Thyroid gland (tissue), 4 donors: ENCODE measurements at places on chromosomes 16 and 17. TPM values are rescaled to one million over a fixed set of nuclear protein-coding genes. Genes with fewer than 3 reads are reported as not detected.
A peak's percentile ranks its signal among the peaks of the same experiment; 100 is the strongest.

- no peaks in the 10 kb centered on the region for H3K36me3 ChIP-seq
- no peak for DNase-seq
- H3K4me1 ChIP-seq, result peaks cover 21% of the 10 kb centered on the region
- no peak overlapping the region for H3K4me3 ChIP-seq
- H3K27ac ChIP-seq, result no peak overlapping the region
These were observed 162.9 kb downstream of the SEC14L1 start for GRCh38 chr17:77303620-77304019.

DNA sequence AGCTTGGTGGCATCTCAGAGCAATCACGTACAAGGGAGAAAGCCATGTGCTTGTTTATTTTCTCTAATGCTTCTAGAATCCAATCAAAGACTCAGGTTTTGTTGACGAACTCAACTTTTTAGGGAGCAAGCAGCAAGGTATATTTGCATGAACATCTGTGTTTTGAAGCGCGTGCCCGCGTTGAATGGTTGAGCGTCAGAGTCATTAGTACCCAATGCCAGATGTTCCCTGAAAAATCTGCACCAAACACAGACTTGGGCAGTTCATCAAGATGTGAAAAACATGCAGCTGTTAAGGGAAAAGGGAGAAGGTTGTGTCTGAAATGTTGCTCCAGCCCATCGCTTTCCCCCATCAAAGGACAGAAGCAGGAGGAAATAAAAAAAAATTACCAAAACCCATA, 170.4 kb downstream of the SNX29 start:
- no peak overlapping the region for H3K27ac ChIP-seq
- H3K4me1 ChIP-seq, result no peaks in the 10 kb centered on the region
- no peaks in the 10 kb centered on the region for H3K27me3 ChIP-seq
- H3K36me3 ChIP-seq, result no peaks in the 10 kb centered on the region
- DNase-seq, result no peak
- H3K4me3 ChIP-seq, result no peak overlapping the region

GRCh38 chr17:15086776-15087295, 178.3 kb downstream of the PMP22 start:
- no peak overlapping the region for H3K27ac ChIP-seq
- H3K36me3 ChIP-seq, result no peaks in the 10 kb centered on the region
- no peaks in the 10 kb centered on the region for H3K27me3 ChIP-seq
- DNase-seq, result no peak

- no peak for DNase-seq
- no peak overlapping the region for H3K27ac ChIP-seq
- H3K4me3 ChIP-seq, result no peak overlapping the region
- no peaks in the 10 kb centered on the region for H3K27me3 ChIP-seq
These were observed 13.7 kb upstream of the CSNK1D start for GRCh38 chr17:82287013-82287867.

DNA sequence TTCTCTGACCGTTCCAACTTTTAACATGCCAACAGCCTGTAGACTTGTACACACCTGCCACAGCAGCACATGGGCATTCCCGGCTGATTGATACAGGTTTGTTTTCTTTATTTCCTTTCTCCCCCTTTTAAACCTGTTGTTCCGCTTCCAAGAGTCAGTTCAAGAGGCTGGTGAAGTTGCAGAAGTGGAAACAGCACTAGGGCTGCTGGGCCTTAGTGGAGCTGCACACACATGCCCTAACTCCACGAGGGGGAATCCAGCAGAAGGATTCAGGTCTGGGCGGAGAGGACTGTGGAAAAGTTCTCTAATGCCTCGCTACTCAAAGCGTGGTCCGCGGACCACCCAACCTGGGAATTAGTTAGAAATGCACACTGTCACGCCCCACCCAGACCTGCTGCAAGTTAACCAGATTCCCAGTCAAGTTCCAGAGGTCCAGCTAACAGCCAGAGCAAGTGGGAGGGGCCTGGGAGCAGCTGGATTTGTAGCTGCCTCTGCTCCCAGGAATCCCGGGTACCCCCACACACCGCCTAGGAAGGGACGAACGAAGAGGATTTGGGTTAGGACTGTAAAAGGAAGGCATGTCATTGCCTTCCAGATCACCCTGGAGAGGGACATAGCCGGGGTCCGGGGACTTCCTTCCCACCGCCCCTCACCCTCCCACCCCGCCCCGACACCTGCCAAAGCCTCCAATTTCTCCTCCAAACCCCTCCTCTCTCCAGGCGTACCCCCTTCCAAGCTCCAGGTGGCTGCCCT, 542 bp downstream of the SLC39A11 start:
- peaks cover 5% of the 10 kb centered on the region for H3K36me3 ChIP-seq
- DNase-seq, result peak; percentile 84
- peak overlapping the region; percentile 75 for H3K27ac ChIP-seq
- peaks cover 17% of the 10 kb centered on the region for H3K4me1 ChIP-seq

DNA sequence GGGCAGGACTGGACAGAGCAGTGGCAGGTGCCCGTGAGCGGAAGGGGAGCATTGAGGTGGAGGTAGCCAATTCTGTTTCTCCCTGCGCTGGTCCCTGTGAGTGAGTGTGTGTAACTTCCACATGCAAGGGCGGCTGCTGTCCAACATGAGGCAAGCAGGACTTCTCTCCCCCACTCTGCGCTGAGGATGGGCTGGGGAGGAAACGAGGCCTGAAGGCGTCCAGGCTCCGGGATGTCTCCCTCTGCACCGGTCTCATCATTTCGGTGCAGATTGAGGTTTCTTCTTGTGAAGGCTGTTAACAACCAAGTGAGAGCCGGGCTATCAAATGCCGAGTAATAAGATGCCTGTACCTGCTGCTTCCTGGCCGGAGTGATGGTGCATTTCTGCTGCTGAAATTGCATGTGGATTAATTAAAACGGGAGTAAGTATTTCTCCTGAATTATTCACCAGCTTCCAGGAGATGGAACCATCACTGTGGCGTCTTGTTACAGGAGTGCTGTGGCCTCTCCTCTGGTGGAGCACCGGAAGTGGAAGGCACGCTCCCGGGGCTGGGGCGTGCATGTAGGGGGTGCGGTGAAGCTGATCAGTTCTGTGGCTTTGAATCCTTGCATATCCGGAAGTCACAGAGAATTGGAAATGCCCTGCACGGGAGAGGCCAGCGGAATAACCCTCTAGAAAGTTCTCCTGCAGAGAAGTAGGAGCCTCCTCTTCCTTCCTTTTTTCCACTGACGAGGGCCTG, 41.7 kb upstream of the MGAT5B start:
- no peak overlapping the region for H3K27ac ChIP-seq
- no peaks in the 10 kb centered on the region for H3K36me3 ChIP-seq
- DNase-seq, result no peak
- H3K4me1 ChIP-seq, result no peaks in the 10 kb centered on the region

GRCh38 chr16:81259916-81260315, 21.4 kb downstream of the BCO1 start:
- no peak overlapping the region for H3K4me3 ChIP-seq
- DNase-seq, result no peak
- no peaks in the 10 kb centered on the region for H3K36me3 ChIP-seq

Gene RECQL5
- 62.9 TPM for total RNA-seq

Gene CDC27
- 187 TPM for total RNA-seq

Gene NKD1
- total RNA-seq, result 13.8 TPM

Gene ABCA8
- 57.5 TPM for total RNA-seq

Gene CCDC200
- not detected for total RNA-seq
